Fibroblast of skin of scalp (primary cell): ENCODE measurements at places on chromosomes 2 and 18.

GRCh38 chr2:43524177-43524965 is 71.5 kb downstream of the THADA start:
- DNase-seq: no peak

GRCh38 chr18:55268151-55268601 is 308.9 kb upstream of the CCDC68 start:
- DNase-seq: no peak

DNA sequence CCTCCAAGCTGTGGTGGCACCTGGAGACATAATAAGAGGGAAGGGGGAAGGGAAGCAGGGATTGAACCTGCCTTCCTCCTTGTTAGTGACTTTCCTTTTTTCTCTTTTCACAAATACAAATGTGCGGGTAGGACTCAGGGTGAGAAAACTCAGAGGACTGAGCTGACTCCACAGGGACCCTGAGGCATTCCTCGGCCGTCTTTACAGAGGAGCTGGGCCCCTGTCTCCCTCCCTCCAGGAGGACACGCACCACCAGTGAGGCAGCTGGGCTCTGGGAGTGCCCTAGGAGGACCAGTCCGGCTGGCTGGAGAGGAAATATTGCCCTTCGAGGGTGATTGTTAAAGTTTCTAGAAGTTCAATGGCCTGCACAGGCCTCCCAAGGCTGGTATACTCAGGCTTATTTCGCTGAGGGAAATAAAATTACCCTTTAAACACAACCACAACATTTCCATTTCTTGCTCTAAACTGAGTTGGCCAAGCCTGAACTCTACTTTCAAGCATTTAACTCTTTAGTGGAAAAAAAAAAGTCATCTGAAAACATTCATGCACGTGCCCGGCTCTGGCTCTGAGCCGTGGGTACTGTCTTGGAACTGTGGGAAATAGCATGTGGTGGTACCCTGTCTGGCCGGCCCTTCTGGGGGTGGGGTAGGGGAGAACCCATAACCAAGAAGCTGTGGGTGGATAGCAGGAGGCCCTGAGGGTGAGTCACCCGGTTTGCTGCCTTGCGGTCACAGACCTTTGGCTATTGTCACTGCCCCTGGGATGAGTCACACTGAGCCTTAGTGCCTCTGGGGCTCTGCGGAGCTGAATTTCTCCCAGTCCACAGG is 116.0 kb downstream of the COPS8 start:
- DNase-seq: peak; percentile 96

DNA sequence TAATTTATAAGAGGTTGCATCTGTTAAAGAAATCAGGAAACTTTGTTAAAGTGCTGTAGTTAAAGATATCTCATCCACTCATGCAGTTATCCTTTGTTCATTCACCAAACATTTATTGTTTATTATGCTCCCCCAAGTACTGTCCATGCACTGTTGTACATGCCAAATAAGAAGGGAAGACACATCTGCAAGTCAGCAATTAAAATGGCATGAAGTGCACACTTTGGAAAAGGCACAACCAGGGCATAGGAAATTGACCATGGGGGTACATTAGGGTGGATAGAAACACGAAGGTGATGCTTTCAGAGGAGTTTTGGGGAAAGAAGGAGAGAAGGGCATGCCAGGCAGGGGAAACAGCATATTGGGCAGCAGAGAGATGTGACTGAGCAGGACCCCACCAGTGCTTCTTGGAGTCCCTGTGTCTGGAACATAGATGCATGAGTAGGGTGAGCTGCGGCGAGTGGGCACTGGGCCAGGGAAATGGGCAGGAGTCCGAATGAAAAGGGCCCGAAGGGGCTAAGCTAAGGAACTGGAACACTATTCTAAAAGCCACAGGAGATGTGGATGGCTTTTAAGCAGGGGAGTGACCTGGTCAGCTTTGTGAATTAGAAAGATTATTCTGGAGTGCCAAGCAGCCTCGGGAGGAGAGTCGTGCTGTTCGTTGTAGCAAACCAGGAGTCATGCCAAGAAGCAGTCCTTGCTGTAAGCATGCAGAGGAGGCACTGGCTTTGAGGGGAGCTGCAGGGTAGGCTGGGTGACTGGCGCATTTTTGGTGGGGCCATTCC is 316.3 kb downstream of the AGPS start:
- no peak for DNase-seq

DNA sequence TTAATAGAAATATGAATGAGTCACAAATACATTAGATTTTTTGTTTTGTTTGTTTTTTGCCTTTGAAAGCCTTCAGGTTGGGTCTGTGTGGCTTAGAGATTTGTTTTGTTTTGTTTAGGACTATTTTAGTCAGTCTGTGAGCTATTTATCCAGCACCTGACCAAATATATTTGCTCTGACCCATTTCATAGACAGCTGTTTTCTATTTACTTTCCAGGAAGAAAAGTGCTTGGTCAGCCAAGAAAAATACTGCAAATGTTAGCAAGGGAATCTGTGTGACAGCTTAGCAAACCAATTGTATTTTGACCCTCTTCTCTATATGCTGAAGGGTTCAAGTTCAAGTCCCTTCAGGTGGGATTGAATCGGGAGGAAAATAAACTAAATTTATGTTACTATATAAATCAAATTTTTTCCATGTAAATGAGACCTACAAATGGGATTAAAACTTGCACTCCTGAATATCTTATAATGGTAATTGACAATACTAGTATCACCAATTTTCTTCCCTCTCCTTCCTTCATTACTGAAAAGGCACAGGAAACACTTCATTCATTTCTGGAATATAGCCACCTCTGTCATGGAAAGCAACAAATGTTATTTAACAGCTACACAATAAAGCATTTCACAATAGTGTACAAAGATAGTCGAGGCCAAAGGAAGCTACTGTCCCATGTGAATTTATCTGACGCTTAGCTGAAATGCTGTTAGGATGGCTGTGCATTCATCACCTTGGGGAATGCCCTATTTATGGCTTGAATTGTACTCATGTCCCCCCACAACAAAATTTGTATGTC is 23.1 kb upstream of the KLF7 start:
- peak; percentile 72 for DNase-seq

DNA sequence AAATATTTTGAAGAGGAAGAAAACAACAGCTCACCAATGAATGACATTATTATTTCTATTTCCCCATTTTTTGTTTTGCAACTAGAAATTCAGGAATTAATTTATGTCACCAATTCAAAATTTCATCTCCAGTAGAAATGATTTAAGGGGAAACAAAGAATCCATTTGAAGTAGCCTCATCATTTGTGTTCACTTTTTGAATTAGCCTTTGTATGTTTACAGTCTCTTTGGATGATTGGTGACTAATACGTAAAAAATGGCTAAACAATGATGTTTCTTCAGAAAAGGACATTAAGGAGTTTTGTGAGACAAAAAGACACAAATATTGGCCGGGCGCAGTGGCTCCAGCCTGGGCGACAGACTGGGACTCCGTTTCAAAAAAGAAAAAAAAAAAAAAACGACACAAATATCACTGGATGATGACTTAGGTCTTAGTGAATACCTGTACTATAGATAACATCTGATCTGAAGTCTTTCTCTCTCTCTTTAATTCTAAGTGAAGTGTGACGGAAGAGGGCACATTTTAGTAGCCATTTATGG is 313.2 kb downstream of the PIK3C3 start:
- DNase-seq: no peak

DNA sequence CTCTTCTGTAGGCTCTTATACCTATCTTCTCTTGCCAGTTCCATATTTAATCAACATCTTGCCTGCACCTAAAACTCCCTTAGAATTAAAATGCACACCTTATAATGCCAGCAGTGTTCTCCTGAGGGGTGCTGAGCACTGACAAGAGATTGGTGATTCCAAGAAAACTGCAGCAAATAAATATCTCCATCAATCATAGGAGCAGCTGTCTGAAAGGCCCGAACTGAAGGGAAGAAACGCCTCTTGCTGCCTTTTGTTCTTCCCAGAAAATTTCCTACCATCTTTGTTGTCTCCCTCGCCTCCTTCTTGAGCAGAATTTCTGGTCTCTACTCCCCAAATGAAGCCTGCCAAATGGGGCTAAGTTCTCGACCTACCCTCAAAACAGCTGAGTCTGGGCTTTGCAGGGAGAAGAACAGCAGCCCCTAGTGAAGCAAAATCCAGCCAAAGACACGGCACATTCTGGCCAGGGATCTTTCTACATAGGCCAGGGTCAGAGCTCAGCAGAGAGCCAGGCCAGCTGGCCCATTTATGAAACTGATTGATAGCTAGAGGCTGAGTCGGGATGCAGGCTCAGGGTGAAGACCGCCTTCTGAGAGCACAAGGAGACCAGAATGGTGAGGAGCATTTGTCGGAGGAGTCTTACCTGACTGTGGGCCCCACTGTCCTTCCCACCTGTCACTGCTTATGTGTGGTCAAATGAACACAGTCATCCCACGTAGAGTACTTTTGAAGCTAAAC is 20.4 kb upstream of the TMEM247 start:
- no peak for DNase-seq

DNA sequence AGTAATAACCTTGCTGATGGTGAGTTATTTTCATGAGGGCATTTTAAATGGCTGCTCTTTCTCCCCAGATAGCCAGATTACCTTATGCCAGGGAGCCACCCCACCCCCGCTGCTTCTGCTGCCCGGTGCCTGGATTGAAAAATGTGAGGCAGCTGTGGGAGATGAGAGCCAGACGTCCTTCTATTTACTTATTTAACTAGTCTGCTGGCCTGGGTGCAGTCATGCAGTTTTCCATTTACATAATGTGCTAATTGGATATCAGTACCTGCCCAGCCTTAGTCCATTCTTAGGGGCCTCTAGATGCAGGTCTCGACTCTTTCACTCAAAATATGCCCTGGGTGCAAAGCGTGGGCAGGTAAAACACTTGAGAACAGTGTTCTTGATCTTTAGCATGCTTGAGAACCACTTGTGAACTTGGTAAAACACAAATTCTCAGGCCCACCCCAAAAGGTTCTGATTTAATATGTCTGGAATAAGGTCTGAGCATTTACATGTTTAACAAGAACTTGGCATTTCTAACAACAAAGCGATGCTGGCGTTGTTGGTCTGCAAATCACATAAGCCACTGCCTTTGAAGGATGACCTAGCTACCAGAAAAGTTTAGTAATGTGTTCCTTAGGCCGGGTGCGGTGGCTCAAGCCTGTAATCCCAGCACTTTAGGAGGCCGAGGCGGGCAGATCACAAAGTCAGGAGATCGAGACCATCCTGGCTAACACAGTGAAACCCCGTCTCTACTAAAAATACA is 154.3 kb downstream of the NRP2 start:
- no peak for DNase-seq

- no peak for DNase-seq
Observed at GRCh38 chr2:151299920-151300539, 10.6 kb upstream of the NMI start.

DNA sequence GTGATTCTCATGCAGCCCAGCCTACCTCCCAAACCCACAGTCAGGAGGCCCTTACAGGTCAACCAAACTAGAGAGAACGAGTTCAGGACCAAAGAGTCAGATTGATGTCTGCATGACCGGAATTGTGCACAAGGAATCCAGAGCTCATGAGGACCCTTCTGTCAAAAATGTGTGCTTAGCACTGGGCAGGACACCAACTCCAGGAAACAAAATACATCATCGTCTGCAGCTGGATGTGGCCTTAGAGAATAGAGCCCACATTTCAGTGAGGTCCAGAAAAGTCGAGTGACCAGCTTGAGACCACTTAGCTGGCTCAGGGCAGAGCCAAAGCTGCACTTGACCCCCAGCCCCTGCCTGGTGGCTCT is 3.2 kb downstream of the TNS1 start:
- DNase-seq: no peak

GRCh38 chr2:152155209-152155608 is 20.4 kb downstream of the STAM2 start:
- no peak for DNase-seq

DNA sequence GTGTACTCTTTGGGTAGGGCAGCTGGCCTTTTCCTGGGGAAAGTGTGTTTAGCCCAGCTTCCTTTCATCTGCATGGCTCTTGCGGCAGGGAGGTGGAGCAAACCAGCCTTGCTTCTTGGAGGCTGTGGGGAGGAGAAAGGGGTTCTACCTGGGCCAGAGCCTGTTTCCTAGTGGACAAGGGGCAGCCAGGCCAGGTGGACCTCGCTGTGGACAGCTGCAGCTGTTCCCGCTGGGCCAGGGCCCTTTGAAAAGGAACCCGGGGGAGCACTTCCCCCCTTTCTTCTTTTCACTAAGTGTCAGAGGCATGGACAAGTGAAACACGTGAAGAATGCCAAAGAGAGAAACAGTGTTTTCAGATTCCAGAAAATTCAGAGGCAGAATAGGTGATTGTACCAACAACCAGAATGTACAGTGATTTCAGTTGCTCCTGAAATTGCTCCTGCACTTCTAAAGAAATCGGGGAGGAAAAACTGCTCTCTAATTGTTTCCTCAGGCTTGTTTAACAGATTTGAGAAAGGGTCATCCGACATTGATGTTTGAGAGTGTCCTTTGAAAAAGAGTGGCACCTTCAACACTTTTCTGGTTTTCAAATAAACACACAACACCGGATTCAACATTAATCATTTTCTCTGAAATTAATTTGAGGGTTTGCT is 3.9 kb downstream of the GLI2 start:
- DNase-seq: no peak

DNA sequence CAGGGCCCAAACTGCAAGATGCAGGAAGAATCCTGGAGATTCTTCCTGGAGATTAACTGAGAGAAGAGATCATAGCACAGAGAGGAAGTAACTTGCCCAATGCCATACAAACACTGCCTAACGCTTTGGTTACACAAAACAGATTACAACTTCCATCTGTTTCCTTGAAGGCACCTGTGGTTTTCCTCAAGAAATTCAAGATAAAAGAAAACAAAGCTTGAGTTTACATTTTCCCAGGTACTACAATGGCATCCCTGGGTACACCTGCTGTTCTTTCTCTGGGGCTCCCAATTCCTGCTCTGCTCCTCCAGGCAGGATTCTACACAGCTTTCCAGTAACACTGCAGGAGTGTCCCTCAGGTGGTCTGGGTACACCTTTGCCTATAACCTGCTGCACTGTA is 781.9 kb upstream of the ID2 start:
- no peak for DNase-seq

- DNase-seq: no peak
Observed at GRCh38 chr2:216399621-216400020, 12.7 kb upstream of the SMARCAL1 start.

DNA sequence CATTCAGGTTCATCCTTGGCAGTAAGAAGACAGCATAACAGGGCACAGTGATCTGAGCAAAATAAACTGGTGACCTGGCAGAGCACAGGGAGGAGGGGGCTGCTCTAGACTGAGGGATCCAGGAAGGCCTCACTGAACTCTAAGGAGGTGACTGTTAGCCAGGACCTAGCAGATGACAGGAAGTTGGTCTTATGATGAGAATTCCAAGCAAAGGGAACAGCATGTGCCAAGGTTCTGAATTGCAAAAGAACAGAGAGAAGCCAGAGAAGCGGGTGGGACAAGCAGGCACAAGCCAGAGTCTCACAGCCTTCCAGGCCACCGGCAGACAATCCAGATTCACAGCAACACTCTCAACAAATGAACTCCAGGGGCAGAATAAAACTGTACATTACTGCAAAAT is 152.7 kb upstream of the PTPRM start:
- no peak for DNase-seq

GRCh38 chr2:236769981-236770671 is 200.5 kb downstream of the ACKR3 start:
- peak; percentile 100 for DNase-seq
